ENCODE measurements at places on chromosomes 7 and 10.
A peak's percentile ranks its signal among the peaks of the same experiment; 100 is the strongest.

DNA sequence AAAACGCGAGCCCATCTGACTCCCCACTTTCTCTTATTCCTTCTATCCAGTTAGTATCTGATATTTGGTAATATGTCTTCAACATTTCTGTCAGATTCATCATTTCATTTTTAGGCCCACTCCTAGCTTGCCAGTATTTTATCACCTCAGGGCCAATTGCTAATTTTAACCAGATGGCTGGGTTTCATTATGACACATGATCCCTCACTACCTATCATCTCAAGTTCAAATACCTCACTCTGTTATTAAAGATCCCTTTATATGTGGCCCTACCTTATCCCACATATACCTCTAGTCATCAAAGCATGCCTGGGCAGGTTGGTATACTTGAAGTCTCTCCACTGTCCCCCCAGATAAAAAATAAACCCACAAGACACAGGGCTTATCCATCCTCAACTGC, 104.9 kb downstream of the RNLS start:
- no peak for DNase-seq

- DNase-seq, result no peak
These were observed 77.3 kb downstream of the CDC14C start for GRCh38 chr7:49001610-49002033.

- no peak for DNase-seq
These were observed 798.3 kb downstream of the NXPH1 start for GRCh38 chr7:9231630-9232121.

DNA sequence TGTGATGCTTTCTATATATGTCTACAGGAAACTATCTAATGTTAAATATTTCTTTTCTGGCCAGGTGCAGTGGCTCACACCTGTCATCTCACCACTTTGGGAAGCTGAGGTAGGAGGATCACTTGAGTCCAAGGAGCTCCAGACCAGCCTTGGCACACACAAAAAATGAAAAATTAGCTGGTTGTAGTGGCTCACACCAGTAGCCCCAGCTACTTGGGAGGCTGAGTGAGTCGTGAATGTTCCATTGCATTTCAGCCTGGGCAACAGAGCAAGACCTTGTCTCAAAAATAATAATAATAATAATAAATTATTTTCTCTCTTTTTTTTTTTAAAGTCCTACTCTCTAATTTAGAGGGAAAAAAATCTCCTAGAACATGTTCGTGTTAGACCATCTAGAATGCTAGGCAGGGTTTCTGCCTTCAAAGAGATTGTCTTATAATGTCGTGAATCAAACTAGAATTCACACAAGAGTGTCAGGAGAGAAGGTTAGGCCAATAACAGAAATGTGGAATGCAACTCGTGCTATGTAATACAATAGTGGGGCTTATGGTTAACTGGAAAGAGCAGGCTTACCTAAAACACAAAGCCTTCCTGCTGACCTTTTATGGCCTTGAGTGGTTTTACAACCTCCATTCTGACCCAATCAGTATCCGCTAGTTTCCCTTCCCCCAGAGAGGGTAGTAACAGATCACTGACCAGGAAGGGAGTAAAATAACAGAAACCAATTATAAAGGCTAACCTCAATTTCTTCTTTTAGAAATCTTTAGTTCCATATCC, 46.3 kb downstream of the MYOF start:
- DNase-seq, result no peak

- DNase-seq, result no peak
These were observed 5.1 kb downstream of the CCDC71L start for GRCh38 chr7:106655703-106656498.

- no peak for DNase-seq
These were observed 87.1 kb downstream of the CRTAC1 start for GRCh38 chr10:97943294-97943693.

DNA sequence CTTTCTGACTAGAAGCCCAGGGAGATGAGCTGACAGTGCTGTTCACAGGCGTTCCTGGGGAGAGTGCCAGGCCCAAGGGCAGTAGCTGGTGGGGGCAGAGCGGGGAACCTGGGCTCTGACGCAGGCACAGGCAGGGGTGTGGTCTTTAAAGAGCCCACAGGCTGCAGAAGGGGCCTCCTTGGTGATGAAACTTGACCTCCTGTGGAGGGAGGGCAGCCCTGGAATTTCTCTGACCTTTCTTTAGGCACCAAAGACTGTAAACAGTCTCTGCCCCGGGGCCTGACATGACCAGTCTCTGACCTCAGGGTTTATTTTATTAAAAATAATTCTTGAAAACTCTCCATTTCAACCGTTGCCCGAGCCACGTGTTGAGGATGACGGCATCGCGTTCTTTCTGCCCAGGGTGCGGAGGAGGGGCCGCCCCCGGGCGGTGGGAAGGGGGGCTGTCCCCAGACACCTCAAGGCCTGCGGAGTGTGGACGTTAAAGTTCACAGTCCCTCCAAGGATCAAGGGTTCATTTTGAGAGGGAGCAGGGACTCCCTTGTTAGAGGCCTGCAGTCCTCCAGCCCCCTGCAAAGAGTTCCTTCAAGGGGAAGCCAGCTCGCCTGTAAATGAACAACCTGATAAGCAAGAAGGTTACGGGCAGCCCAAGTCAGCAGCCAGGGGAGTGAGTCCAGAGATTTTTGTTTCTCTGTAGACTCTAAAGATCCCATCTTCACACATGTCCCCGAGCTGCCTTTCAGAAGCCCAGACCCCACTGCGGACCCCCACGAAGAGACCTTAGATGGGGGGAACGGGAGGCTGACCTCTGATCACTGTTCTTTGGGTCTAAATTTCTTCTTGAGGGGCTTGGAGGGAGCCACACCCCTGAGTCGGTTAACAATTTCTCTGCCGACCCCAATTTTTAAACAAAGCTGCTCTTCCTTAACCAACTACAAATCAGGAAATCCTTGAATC, 128.9 kb downstream of the VIPR2 start:
- no peak for DNase-seq

- DNase-seq, result no peak
These were observed 41.8 kb downstream of the CHST3 start for GRCh38 chr10:72006026-72006425.

DNA sequence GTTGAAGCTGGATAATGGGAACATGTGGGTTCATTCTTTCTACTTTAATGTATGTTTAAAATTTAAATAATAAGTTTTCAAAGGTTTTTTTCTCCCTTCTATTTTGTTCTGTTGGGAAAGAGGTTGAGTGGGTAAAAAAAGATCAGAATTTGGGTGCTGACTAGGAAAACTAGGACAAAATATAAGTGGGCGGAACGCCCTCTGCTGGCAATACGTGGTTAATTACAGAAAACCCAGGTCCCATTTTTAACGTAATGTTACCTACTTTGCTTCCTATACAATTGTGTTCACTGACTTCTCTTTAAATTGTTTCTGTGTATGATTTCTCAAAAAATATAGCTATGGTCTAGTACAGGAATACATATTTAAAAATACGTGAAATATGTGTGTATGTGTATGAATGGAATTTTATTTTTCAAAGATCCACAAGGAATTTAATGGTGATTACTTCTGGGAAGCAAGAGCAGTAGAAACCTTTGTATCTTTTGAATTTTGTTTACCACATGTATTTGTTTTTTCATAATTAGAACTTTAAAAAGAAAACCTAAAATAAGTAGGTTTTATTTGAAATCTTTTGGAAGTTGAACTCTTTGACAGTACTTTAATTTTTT, 8.7 kb downstream of the ECD start:
- DNase-seq, result peak; percentile 1

GRCh38 chr10:86556532-86556931, 34.9 kb upstream of the WAPL start:
- no peak for DNase-seq

DNA sequence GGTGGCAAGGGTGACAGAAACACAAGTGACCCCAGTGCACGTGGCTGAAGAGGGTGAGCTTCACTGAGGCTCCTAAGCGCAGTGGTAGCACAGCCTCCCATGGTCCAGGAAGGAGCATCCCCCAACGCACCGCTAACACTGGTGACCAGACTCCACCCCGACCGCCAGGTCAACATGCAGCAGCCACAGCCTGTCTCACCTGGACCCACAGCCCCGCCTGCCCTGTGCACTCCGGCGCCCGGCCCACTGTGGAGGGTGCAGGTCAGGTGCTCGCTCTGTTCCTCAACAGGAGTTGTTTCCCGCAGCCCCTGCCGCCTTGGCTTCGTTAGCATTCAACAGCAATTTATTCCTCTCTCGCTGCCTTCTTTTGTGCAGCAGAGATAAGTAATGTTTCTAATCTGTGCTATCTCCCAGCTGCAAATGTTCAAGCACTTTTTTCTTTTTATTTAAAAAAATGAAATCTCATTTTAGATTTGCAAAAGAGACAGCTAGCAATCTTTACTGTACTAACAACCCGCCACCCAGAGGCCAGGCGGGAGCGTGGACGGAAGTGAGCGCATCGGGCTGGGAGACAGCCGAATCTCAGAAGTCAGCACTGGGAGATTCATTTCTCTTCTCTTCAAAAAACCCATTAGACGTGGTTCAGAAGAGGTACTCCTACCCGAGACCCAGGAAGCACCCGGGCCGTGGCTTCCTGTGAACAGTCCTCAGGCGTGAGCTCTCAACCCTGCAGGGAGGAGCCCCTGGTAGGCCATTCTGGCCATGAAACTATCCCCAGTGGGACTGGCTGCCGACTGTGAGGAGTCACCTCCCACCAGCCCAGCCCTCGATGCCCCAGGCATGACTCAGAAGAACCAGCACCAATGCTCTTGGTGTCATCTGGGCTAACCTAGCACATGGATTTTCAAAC, 133.4 kb downstream of the MAD1L1 start:
- DNase-seq, result no peak

DNA sequence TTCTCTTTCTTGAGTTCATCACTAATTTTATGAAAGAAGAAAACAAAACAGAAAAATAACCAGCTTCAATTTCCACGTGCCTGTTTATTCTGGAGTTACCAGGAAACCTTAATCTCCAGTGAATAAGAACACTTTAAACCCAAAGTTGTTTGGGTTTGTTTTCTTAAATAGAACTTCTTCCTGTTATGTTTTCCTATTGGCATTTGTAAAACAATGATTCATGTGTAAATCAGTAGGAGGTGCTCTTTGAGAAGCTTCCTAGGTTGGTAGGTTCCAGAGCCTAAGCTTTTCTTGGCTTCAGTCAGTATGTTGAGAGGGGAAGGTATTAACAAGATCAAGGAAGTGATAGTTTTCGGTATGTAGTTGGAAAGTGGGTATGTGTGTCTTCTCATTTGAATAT, 119.0 kb downstream of the BICC1 start:
- DNase-seq, result no peak

DNA sequence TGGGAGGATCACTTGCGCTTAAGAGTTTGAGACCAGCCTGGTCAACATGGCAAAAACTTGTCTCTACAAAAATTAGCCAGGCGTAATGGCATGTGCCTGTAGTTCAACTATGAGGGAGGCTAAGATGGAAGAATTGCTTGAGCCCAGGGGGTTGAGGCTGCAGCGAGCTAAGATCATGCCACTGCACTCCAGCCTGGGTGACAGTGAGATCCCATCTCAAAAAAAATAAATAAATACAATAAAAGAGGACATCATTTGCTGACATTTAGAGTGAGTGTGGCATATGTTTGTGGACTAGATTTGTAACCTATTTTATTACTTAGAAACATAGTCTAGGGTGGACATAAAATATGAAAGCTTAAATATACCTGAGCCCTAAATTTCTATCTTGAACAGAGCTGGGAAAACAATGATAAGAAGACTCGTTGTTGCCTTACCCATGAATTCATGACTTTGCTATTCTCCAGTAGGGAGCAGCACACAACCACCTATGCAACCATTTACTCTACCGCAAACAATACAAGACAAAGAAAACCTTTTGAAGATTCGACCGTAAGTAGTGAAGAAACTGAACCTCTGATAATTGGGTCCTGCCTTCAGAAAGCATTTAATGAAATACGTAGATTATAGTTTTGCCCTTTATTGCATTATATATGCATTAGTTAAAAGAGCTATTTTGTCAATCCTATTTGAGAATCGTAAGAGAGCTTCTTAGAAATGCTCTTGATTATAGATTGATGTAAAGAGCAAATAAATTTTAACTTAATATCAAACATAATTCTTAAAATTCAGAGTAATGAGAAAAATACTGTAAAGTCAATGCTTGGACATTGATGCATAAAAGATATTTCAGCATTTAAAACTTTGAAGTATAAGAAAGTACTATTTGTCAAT, 83.5 kb downstream of the GNAT3 start:
- no peak for DNase-seq

GRCh38 chr7:130286881-130287280, 6.1 kb upstream of the CPA4 start:
- no peak for DNase-seq

DNA sequence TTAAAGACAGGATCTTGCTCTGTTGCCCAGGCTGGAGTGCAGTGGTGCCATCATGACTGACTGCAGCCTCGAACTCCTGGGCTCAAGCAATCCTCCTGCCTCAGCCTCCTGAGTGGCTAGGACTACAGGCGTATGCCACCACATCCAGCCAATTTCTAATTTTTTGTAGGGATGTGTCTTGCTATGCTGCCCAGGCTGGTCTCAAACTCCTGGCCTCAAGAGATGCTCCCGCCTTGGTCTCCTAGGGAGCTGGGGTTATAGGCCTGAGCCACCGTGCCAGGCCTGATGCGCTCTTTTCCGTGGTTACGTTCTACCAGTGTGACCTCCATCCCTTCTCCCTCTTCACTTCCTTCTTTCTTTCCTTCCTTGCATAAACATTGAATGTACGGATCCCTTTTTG, 34.2 kb upstream of the IL15RA start:
- no peak for DNase-seq

- DNase-seq, result no peak
These were observed 41.0 kb upstream of the SAMD8 start for GRCh38 chr10:75070476-75070875.

DNA sequence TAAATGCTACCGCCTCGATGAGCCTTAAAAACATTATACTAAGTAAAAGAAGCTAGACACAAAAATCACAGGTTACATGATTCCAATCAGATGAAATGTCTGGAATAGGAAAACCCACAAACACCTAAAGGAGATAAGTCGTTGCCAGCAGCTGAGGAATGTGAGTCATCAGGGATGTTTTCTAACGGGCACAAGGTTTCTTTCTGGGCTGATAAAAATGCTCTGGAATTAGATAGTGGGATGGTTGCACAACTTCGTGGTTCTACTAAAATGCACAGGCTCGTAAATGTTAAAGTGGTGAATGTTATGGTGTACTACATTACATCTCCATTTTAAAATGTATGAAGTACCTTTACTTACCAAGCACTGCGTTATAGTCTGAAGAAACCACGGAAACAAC, 9.7 kb downstream of the ABLIM1 start:
- DNase-seq, result no peak

- DNase-seq, result peak; percentile 18
These were observed at the start of gene ELAPOR2 for GRCh38 chr7:87059525-87060287. TSS of gene ELAPOR2 (minus strand) at chr7:87059654. CDS start at chr7:87059513, 141 bp downstream.

GRCh38 chr7:142880876-142881505, 4.6 kb downstream of the TRPV6 start:
- DNase-seq, result no peak

- DNase-seq, result no peak
These were observed 120.7 kb downstream of the TES start for GRCh38 chr7:116331020-116331419.

DNA sequence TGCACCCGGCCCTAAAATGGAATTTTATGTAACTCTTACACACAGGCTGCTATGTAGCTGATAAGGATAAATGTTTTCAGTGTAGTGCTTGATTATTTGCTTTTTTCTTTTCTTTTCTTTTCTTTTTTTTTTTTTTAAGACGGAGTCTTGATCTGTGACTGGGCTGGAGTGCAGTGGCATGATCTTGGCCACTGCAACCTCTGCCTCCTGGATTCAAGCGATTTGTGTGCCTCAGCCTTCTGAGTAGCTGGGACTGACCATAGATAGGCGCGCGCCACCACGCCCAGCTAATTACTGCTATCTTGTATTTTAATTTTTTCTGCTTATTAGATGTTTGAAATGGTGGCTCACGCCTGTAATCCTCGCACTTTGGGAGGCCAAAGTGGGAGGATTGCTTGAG, 3.4 kb downstream of the RABGEF1 start:
- DNase-seq, result no peak

Data from GOT3 (cell line).